Gastrocnemius medialis (tissue), 4 donors: ENCODE measurements at places on chromosomes 3 and 15.

GRCh38 chr3:197218210-197218609 is 80.2 kb downstream of the DLG1 start:
- DNase-seq: no peak

DNA sequence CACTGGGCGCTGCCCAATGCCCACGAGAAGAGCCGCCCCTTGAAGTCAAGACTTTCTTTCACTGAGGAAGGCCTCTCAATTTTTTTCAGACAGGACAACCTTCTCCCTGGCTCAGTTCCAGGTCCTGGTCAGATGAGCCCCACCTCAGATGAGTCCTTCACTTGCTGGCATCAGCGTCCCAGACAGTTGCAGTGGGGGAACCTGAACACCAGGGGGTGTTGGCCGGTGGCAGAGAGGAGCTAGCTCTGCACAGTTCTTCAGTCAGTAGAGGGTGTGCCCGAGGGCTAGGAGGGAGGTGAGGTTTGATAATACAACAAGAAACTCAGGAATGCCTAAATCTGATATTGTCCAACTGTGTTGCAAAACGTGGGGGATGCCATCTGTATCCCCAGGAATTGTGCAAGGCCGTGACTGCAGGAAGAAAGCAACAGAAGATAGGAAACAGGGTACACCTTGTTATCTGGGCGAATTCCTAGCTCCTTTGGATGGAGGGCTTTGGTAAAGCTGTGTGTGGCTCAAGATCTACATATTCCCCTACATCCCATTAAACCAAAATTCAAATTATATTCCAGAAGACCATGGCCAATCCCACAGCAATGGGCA is 34.3 kb downstream of the CCR3 start:
- peak; percentile 22 for DNase-seq

DNA sequence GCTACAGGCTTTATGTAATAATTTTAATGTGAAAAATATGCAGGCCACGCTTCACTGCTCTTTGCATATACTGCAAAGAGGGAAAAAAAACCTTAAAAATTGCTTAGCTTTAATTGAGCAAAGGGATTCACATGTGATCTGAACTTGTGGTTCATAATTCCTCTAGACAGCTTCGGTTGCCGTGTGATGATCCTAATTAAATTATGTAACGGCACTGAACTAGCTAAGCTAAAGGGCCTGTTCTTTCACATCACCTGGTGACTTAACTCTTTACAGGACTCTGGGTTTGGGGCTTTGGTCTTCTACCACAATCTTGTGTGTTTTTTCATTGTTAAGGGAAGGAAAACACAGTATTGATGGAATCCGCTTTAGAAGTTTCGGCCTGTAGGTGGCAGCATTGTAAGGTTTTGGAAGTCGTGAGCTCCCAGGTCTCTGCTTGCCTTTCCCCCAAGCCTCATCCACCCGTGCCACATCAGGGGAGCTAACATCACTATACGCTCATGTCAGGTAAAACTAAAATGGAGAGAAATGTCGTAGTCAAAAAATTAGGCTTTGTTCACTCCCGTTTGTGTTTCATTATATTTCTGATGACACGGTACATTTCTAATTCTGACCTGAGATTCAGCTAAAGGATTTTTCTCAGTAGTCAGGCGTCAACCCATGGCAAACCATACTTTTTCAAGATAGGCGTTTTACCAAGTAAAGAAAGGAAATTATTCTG is 205.6 kb upstream of the DPH6 start:
- peak; percentile 34 for DNase-seq

DNA sequence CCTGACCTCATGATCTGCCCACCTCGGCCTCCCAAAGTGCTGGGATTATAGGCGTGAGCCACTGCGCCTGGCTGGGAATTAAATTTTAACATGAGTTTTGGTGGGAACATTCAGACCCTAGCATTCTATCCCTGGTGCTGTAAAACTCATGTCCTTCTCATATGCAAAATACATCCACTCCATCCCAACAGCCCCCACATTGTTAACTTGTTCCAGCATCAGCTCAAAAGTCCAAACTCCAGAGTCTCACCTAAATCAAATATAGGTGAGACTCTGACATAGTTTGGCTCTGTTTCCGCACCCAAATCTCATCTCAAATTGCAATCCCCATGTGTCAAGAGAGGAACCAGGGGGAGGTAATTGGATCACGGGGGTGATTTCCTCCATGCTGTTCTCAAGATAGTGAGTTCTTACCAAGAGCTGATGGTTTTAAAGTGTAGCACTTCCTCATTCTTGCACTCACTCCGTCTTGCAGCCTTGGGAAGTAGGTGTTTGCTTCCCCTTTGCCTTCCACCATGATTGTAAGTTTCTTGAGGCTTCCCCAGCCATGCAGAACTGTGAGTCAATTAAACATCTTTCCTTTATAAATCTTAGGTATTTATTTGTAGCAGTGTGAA is 96.2 kb upstream of the PLCL2 start:
- DNase-seq: no peak

GRCh38 chr3:52099001-52099401 is 42.6 kb upstream of the DUSP7 start:
- DNase-seq: no peak

DNA sequence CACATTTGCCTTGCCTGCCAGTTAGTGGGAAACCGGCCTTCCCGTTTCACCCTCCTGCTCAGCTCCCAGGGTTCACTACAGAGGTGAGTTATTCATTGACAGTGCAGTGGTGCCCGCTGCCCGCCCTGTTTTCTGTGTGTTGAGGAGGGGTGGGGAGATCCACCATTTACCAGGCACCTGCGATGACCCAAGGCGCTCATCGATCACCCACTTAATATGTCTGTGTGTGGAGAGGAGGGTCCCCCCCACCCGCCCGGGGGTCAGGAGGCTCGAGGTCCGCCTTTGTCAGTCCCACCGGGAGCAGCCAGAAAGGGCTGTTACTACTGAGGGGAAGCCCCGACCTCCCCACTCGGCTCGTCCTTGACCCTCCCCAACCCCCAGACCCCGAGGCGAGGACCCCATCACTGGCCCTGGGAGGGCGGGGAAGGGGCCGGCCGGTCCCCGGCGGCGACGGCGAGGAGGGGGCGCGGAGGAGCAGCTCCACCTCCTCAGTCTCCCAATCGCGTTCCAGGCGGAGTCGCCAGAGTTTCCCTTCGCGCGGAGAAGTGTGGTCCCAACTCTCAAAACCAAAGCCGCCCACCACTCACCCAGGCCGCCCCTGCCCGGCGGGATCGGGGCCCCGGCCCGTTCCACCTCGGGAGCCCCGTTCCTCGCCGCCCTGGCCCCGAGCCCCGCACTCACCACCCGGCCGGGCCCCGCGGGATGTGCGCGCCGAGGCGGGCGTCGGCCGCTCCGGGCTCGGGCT is 1.1 kb downstream of the PLXNB1 start:
- DNase-seq: no peak

GRCh38 chr15:38638811-38639210 is 74.2 kb upstream of the RASGRP1 start:
- no peak for DNase-seq

DNA sequence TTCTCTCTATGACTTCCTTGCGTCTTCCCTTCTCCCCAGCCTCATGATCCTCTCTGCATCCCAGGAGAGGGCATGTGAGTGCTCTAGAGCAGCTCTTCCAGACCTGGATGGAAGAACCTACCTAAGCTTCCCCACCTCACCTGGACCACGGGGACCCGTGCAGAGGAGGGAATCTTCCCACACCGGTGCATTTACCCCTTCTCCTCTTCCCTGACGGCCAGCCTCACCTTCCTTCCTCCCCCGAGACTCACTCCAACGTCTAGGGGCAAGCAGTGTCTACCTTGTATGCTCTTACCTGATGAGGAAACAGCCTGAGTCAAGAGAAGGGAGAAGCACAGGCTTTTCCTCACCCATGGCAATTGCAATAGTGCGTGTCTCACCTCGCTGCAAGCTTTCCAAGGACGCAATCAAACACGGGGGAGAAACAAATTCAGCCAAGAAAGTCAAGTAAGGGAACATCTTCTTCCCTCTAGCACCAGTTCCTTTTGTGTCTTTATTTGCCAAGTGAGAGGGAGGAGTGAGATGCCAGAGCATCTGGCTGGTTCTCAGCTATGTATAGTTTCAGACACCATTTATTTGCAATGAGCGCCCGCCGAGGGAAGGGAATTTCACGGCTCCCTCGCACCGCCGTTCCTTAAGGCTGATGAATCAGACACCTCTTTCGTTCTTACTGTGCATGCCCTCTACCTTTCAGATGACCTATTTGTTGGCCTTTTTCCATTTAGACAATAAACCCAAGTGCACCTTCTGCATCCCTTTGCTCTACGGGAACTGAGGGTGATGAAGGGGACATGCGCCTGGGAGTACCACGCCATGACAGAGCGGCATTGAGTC is 1.8 kb upstream of the CCR9 start:
- no peak for DNase-seq

GRCh38 chr3:171155122-171155700 is 128.7 kb upstream of the SLC2A2 start:
- no peak for DNase-seq

GRCh38 chr3:150348500-150348899 is 59.6 kb upstream of the TSC22D2 start:
- DNase-seq: no peak

DNA sequence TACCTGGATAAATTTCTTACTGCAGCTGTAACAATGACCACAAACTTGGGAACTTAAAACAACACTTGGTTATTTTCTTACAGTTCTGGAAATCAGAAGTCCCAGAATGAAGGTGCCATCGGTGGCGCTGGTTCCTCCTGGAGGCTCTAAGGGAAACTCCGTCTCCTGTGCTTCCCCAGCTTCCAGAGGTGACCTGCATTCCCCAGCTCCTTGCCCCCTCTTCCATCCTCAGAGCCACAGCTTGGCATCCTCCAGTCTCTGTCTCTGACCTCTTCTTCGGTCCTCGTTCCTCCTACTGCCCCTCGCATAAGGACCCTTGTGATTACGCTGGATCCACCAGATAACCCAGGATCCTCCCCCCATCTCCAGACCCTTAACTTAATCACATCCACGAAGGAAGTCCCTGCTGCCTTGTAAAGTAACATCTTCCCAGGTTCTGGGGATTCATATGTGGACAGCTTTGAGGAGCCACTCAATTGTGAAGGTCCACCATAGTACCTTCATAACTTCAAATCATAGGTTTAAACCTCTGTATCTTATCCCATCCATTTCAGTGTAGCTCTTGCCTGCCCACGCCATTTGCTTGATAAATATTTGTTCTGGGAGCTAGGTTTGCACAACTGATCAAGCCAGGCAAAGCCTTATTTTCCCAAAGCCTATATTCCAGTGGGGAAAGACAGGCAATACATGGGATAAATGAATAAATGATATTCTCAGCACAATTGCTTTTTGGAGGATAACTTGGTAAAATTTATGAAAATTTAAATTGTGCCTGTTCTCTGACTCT is 34.8 kb downstream of the KLF15 start:
- DNase-seq: no peak

DNA sequence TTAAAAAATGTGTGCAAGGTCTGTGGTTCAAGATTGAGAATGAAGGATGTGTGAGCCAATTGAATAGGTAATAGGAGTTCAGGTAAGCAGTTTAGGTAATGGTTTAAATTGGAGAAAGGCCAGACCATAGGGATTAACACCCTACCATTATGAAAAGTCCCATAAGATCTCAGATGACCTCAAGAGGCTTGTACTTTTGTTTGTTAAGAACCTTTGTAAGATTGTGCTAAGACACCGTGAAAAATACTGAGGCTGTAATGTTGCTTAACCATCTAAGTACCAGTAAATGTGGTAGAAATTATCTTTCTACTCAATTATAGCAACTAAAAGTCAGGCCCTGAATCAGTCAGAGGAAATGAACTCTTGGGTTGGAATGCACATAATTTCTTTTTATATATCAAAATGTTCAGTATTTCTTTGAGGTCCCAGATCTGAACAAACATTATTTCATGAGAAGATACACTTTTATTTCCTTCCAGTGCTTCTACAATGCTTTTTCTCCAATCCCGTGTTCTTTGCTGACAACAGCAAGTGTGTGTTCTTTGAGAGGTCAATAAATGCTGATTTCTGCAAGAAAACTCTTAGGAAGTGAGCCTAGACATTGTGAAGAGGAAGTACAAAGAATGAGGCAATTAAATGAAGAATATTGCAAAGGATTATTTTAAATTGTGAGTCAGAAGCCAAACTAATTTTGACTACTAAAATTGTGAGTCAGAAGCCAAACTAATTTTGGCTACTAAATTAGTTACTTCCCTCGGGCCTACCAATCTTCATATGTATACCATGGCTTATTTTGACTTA is 66.4 kb downstream of the TCF12 start:
- no peak for DNase-seq

GRCh38 chr3:9695746-9696145 is 7.9 kb upstream of the CPNE9 start:
- no peak for DNase-seq

DNA sequence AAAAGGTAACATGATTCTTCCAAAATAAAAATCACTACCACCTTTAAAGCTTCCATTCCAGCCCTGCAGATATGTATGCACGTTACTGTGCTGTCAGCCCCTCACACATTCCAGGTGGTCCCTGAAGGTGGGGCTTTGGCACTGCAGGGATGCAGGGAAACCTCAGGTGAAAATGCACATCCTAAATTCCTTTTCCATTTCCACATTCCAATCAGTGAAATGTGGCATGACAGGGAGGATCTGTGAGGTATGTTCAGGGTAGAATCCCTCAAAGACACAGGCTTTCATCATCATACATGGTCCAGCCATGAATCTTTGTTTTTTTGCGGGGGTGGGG is 45.3 kb downstream of the CCR4 start:
- no peak for DNase-seq

GRCh38 chr15:92664178-92664900 is 8.8 kb upstream of the FAM174B start:
- DNase-seq: no peak

DNA sequence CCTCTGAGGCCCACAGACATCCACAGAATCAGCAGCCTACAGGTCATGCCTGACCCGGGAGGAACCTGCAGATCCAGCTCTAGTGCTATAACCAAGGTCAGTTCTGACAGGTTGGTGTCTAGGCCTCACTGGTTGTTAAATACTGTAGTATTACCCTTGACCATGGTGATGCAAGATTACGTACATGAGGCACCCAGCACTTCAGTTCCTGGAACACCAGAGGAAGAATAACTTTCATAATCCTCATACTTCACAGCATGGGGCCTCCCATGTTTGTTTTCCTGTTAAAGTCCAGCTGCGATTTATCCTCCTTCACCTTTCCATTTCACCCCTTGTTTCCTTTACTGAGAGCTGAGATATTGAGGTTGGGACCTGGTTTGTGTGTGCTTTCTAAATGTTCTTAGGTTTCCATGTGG is 34.4 kb upstream of the GLCE start:
- no peak for DNase-seq

GRCh38 chr3:165553371-165553770 is 283.9 kb downstream of the BCHE start:
- DNase-seq: no peak

GRCh38 chr15:81751256-81751655 is 294.6 kb downstream of the MEX3B start:
- no peak for DNase-seq

DNA sequence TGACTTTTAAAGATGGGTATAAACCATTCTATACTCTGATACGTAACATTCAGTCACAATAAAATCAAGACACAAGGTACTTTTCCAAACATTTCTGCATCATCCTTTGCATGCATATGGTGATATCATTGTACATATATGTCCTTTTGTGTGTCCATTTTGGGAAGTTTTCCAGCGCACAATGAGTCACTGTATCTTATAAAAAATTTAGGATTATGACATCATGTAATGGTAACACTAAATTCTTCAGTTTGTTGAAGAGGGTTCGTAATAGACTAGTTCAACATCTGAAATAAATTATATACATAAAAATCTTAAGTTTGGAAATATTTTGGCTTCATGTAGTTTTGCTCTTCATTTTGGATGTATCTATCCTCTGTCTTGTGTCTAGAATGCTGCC is 480.9 kb downstream of the ROBO1 start:
- no peak for DNase-seq
